ENCODE measurements at places on chromosomes 5 and 9.

- no peak for DNase-seq
These were observed 98.7 kb downstream of the CCDC192 start for GRCh38 chr5:127801751-127802476.

GRCh38 chr9:99722877-99723276, 98.8 kb upstream of the NR4A3 start:
- no peak for DNase-seq

GRCh38 chr9:134014946-134015345, 10.3 kb upstream of the BRD3OS start:
- no peak for DNase-seq

DNA sequence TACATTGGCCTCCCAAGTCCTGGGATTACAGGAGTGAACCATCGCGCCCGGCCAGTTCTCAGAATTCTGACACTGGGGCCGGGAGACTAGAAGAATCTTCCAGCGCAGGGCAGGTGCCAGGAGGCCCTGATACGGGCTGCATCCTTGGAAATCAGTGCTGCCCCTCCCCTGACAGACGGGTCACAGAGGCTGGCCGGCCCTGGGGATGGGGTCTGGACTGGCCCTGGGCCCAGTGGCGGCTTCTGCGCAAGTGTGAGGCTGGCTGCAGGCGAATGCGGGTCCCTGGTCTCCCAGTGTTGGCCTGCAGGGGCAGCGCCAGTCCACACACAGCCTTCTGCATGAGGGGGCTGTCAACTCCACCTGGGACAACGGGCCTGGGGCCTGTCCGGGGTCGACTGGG, 831 bp upstream of the TBC1D9B start:
- peak; percentile 84 for DNase-seq

DNA sequence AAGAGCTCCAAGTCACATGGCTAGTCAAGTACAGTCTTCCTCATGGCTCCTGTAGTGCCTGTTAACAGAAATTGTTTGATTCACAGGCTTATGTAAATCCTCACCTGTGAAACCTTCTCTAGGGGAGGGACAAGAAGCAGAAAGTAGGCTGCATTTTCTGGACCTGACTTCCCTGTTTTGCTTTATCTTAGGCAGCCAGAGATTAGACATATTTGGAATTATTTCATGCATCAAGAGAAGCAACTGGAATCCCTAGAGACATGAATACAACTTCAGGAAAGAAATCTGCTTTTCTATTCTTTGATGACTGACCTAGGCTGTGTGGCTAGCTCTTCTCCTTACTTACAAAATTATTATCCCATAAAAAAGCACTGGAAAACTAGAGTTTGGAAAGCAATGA, 52.3 kb downstream of the CAST start:
- DNase-seq = no peak

GRCh38 chr9:95783426-95783975, 92.0 kb upstream of the ERCC6L2 start:
- no peak for DNase-seq

- no peak for DNase-seq
These were observed 10.3 kb upstream of the FAT2 start for GRCh38 chr5:151601391-151601790.

- DNase-seq = peak; percentile 68
These were observed 21.5 kb downstream of the GFPT2 start for GRCh38 chr5:180331647-180331950.

DNA sequence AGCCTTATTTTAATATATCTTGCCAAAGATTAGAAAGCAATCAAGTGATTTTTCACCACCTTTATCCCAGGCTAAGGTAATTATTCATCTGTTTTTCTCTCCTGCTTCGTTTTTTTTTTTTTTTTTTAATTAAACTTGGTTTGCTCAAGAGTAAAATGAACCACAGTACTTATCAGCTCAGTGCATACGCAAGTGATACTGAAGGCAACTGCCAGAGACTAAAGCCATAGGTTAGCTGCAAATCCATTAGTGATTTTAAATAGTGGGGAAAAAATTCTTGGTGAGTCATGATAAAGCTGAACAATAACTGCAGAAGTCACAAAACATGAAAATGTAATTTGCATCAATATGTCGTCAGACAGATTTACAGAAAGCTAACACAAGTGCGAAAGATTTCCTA, 829.1 kb downstream of the PTPRD start:
- no peak for DNase-seq

DNA sequence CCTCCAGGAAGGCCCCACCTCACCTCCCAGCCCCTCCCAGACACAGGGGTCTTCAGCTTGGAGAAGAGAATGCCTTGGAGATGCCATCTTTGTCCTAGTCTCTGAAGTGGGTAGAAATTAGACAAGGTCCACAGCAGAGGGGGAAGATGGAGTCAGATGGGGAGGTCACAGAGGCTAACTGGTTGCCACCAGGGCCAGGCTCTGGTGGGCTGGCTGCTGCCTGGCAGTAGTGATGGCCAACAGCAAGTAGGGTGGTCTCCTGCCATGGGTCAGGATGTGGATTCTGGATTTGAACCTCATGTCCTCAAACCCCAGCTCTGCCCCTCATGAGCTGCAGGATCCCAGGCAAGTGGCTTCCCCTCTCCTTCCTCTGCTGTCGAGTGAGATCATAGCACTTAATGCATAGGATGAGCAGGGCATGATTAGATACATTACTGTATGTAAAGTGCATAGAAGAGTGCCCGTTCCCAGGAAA, 38.7 kb upstream of the NEK6 start:
- DNase-seq = no peak

- peak; percentile 94 for DNase-seq
These were observed at the start of gene ISL1 for GRCh38 chr5:51383131-51384121. Gene ISL1 (plus strand): TSS chr5:51383448. CDS start chr5:51383672, 224 bp downstream.

- no peak for DNase-seq
These were observed 21.2 kb downstream of the DAPK1 start for GRCh38 chr9:87518702-87519335.

DNA sequence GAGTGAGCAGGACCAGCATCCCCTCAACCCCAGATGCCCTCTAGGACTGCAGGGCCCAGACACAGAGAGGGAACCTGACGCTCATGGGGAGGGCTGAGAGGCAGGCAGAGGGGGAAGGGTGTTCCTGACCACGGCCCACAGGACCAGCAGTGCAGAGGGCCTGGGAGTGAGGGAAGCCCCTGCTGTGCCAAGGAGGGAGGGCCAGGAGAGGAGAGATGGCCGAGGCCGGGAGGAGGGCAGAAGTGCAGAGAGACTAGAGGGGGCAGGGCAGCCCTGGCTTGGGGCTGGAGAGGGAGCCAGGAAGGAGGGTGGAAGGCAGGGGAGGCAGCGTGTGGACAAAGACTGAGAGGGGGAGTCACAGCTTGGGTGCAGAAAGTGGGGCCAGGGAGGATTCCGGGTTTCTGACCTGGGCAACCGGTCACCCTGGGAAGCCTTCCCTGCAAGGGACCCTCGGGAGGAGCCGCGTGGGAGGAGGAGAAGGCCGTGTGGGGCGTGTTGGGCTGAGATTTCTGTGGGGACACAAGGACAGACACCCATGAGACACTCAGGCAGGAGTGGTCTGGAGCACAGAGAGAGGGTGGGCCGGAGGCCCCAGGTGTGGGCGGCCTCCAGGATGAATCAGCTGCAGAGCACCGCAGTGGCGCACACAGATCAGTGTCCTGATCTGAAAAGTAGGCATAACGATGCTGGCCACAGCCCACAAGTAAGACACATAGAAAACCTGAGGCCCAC, 117.5 kb downstream of the ADAMTS2 start:
- DNase-seq = no peak

Measured in GM23338 (cell line).